ENCODE measurements at places on chromosomes 6 and 20.

- no peak for DNase-seq
Observed at GRCh38 chr6:21625642-21626041, 32.1 kb downstream of the SOX4 start.

DNA sequence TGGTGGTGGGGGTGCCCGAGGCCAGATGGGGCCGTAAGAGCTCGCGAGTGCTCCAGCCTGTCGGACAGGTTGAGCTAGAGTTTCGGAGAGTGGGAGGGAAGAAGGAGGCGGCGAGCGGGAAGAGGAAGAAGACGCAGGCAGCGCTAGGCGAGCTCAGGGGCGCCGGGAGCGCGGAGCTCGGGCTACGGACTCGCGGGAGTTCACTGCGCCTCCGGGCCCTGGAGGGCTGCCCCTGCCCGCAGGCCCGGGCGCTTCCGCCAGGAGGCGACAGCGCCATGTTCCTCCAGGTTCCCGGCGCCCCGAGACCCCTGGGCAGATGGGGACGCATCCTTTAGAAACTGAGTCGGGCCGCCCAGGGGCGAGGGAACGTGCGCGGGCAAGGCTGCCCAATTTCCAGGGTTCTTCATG, 984 bp downstream of the TFAP2C start:
- DNase-seq: peak; percentile 97

GRCh38 chr20:8073024-8073832, 53.7 kb upstream of the TMX4 start:
- peak; percentile 40 for DNase-seq

GRCh38 chr20:58127701-58128111, 100.7 kb downstream of the ANKRD60 start:
- DNase-seq: peak; percentile 99

- no peak for DNase-seq
Observed at GRCh38 chr20:38855356-38855755, 49.9 kb downstream of the PPP1R16B start.

DNA sequence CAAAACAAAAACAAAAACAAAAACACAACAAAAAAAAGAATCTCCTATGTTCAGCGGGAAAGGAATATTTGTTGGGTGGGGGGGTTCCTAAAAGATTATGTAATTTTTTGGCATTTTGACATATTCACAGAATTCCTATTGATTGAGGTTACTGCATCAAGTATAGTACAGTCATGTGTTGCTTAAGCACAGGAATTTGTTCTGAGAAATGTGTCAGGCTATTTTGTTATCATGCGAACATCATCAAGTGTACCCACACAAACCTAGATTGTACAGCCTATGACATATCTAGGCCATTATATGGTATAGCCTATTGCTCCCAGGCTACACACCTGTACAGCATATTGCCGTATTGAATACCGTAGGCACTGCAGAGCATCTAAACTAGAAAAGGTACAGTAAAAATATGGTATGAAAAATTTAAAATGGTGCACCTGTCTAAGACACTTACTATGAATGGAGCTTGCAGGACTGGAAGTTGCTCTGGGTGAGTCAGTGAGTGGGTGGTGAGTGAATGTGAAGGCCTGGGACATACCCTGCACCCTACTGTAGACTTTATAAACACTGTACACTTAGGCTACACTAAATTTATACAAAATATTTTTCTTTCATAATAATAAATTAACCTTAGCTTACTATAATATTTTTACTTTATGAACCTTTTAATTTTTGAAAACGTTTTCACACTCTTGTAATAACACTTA, 110.6 kb downstream of the CDKAL1 start:
- DNase-seq: no peak

DNA sequence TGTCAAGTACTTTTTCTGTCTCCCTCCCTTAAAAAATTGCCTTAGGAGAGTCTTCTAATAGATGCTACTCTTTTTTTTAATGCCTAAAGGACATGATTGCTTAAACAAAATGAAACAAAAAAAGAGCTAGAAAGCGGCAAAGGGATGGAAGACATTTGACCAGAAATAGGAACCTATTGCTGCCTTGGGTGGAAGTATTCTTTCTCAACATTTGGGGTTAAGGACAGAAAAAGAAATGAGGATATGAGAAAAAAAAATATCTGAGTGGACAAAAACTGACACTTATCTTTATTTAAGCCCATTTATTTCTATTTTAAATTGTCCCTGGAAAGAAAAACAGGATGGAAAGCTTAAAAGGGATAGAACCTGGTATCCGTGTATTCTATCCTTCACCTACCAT, 664.9 kb upstream of the CITED2 start:
- DNase-seq: no peak

- no peak for DNase-seq
Observed at GRCh38 chr6:102402635-102403329, 1009.3 kb downstream of the GRIK2 start.
